Activated naive CD4-positive, alpha-beta T cell treated with anti-CD3 and anti-CD28 coated beads, Interleukin-2, amount 50 U/mL, for 72 hours (primary cell): ENCODE measurements at places on chromosomes 6 and 20. TPM values are rescaled to one million over a fixed set of nuclear protein-coding genes. Genes with fewer than 3 reads are reported as not detected.

FOXA2 gene
- not detected for total RNA-seq

JAG1 gene
- 0.11 TPM for total RNA-seq

PACRG gene
- total RNA-seq: 0.43 TPM

CEP250 gene
- 62.5 TPM for total RNA-seq

NRN1 gene
- not detected for total RNA-seq

RIOK1 gene
- 35.8 TPM for total RNA-seq

IL17F gene
- total RNA-seq: 13.9 TPM
